ENCODE measurements at places on chromosomes 13 and 19. TPM values are rescaled to one million over a fixed set of nuclear protein-coding genes. Genes with fewer than 3 reads are reported as not detected.

DNA sequence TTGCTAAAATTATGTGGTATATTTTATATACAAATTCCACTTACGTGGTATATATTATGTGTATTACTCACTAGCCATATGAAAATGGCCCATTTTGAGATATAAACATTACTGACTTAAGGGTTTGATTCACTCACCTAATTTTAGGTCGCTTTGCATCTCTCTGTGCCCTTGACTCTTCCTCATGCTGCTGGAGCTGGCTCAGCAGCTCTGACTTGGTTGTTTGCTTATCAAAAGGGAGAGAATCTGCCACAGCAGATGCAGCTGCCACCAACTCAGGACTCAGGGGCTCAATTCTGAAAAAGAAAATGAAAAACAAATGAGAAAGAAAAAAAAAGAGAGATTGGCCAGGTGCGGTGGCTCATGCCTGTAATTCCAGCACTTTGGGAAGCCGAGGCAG, 12.2 kb downstream of the MRPS31 start:
- no peak for DNase-seq

DNA sequence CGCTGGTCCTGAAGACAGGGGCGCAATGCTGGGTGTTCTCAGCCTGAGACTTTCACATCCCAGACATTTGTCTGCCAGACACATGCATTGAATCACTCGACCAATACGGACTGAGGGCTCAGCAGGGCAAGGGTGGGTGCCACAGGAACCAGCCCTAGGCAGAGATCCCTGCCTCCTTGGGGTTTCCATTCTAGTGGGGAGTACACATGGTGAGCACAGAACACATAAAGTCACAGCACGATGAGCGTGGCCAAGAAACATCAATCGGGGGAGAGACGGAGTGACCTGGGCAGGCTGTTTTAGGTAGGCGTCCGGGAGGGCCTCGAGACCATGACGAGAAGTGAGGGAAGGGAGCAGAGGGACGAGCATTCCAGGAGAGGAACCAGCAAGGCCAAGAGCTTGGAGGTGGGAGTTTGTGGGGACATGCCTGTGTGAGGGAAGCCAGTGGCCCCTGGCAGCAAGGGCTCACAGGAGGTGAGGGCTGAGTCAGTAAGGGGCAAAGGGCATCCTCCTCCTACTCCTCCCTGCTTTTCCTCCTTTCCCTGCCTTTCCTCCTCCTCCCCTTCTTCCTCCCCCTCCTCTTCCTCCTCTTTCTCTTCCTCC, 126.3 kb upstream of the PEG3 start:
- no peak for DNase-seq

- DNase-seq = no peak
Measured at GRCh38 chr13:99829593-99830239, 141.9 kb downstream of the ZIC5 start.

DNA sequence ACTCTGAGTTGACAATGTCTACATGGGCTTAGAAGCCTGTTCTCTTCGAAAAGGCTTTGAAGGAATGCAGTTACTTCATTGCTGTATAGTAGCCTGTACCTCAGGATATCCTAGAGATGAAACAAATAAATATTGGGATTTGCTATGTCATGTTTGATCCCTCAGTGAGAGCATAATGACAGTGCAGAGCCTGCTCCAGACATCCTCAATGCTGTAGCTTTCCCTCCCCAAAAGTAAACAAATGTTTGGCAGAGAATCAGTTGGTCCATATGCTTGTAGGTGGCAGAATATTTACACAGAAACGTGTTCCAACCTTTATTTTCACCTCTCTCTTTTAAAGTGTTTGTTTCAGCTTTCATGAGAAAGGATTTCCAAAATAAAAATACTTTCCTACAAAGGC, 515.3 kb upstream of the SGCG start:
- DNase-seq = no peak

GRCh38 chr13:25971047-25971446, 80.8 kb downstream of the SHISA2 start:
- no peak for DNase-seq

DNA sequence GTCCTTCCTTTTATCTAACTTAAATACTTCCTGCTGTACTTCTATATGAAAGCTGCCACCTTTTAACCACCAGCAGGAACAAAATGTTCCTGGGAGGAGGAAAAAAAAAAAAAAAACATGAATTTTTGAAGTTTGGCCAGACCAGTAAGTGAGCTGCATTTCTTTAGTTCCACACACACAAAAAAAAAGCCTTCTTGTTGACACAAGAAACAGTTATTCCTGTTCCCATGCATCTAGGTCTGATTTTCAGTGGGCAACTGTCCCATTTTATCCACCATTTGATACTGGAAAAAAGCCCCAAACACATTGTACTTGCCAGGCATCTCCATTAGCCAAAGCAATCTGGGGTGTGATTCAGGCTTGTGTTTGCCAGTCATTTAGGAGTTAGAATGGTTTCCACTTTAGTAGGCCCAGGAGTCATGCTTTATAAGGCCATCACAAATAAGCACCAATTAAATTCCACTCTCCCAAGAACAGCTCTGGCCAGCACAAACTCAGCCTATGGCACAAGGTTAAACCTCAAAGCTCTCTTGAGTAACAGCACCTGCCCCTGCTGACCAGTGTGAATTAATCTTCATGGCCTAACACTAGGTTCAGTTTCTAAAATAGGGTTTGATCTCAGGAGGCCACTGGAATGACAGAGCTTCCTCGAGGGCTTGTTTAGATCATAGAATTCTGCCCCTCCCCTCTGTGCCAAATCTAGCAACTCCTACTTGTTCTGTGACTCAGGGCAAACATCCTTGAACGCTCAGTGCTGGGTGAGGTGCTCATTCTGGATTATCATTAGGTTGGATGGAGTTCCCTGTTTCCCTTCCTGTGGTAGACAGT, 67.1 kb downstream of the NUFIP1 start:
- no peak for DNase-seq

DNA sequence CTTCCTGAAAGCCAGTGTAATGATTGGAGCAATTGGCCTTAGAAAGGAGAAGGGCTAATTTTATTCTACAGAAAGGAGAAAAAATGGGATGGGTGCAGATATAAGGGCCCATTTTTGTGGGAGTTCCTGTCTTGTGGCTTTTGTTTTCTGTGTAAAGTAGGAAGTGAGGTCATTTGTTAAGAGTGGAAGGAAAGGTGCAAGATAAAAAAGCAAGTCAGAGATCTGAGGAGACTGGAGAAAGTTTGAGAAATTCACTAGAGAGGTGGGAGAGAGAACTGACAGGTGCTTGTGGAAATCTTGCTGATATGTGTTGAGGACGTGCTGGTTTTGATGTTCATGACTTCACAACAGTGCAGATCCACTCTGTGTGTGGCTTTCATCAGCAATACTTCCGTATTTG, 349.4 kb downstream of the DLEU7 start:
- DNase-seq = no peak

ALDH16A1 gene
- polyA plus RNA-seq = 14.5 TPM

HAUS5 gene
- polyA plus RNA-seq = 21.4 TPM

EPSTI1 gene
- polyA plus RNA-seq = 15.9 TPM

WTIP gene
- 46.8 TPM for polyA plus RNA-seq
